ENCODE measurements at places on chromosomes 7 and 10. TPM values are rescaled to one million over a fixed set of nuclear protein-coding genes. Genes with fewer than 3 reads are reported as not detected.

- H3K27me3 ChIP-seq, result no peaks in the 10 kb centered on the region
- H3K4me3 ChIP-seq, result no peak overlapping the region
- DNase-seq, result no peak
- H3K36me3 ChIP-seq, result peaks cover 4% of the 10 kb centered on the region
Measured at GRCh38 chr7:112905950-112906349, 115.8 kb upstream of the TMEM168 start.

DNA sequence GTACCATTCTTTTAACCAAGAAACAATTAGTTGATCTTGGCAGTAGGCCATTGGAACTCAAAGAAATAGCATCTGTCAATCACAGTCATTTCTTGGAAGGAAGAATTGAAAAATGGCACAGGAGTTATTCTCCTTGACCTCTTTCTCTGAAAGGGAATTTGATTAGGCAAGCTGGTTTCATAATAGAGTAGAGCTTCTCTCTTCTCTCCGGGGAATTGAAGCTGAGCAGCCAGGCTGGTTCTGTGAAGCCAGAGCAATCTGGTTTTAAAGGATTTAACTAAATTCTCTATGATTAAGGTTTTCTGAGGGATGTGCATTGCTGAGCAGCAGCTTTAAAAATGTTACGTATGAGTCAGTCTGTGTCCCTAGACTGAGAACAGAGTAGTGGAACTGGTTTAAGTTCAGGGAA, 70.2 kb downstream of the AHCYL2 start:
- no peaks in the 10 kb centered on the region for H3K36me3 ChIP-seq
- no peak for DNase-seq
- H3K27me3 ChIP-seq, result no peaks in the 10 kb centered on the region
- no peak overlapping the region for H3K27ac ChIP-seq
- no peaks in the 10 kb centered on the region for H3K4me1 ChIP-seq

Gene JCAD
- total RNA-seq, result 28.7 TPM

Gene ACTR3C
- 25.1 TPM for total RNA-seq

DNA sequence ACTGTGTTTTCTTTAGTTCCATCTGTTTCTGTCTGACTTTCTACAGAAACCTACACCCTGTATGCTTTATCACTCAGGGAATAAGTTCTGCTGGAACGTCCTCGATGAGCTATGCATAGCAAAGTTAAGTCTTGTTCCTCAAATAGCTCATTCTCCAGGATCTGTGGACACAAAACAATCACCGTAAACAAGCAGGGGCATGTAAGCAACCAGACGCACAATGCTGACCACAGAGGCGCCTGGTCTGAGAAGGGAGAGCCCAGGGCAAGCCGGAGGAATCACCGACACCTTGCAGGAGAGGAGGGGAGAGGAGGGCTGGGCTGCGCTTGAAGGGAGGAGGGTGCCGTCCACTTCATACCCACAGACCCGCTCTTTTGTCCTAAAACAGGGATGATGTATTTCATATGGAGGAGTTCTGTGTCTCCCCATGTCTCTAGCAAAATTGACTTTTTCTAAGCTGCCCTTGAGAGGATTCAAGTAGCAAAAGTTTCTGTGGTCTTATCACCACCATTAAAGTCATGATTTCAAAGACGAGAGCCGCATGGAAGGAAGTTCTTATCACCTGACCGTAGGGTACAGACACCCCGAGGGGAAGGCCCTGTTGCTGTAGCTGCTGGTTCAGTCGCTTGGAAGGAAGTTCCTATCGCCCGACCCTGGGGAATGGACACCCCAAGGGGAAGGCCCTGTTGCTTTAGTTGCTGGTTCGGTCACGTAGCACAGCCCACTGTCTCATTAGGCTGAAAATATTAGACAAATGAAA, 14.3 kb downstream of the CALML3 start:
- H3K4me1 ChIP-seq, result peaks cover 6% of the 10 kb centered on the region
- no peak for DNase-seq
- H3K36me3 ChIP-seq, result no peaks in the 10 kb centered on the region
- H3K27ac ChIP-seq, result no peak overlapping the region
- H3K27me3 ChIP-seq, result no peaks in the 10 kb centered on the region

Gene CUZD1
- 0.76 TPM for total RNA-seq

Gene HOGA1
- 1.1 TPM for total RNA-seq

GRCh38 chr7:151071032-151071866, 9.4 kb downstream of the FASTK start:
- no peak overlapping the region for H3K27ac ChIP-seq
- no peaks in the 10 kb centered on the region for H3K4me1 ChIP-seq
- H3K4me3 ChIP-seq, result no peak overlapping the region
- H3K27me3 ChIP-seq, result no peaks in the 10 kb centered on the region
- peaks cover 100% of the 10 kb centered on the region for H3K36me3 ChIP-seq

DNA sequence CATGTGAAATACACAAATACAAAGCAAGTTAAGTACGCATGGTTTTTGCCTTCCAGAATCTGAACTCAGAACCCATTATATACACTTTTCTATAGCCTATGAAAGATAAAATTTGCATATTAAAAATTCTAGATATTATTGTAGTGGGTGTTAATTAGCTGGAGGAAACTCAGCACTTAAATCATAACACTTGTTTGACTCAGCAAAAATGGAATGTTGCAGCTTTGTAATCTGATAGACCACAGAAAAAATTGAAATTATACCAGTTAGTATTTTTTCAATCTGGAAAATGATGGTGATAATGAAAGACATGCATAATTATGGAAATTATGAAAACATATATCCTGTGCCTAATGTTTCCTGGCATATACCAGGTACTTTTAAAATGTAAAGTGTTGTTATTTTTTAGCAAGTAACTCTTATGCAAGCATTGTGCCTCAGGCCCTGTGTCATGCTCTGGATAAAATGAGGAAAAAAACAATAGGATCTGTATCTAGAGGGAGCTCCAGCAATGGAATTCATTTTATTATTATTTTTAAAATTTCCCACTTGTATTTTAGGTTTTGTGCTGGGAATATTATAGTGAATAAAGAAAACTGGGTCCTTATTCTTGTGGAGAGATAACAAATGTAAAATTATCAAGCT, 490.4 kb upstream of the SEMA3A start:
- no peak overlapping the region for H3K4me3 ChIP-seq
- H3K36me3 ChIP-seq, result no peaks in the 10 kb centered on the region
- no peaks in the 10 kb centered on the region for H3K4me1 ChIP-seq

- no peaks in the 10 kb centered on the region for H3K27me3 ChIP-seq
- no peak overlapping the region for H3K4me3 ChIP-seq
- no peak overlapping the region for H3K27ac ChIP-seq
Measured at GRCh38 chr10:11345224-11346054, 266.0 kb downstream of the USP6NL start.

GRCh38 chr10:4372601-4373000, 453.4 kb upstream of the AKR1E2 start:
- H3K36me3 ChIP-seq, result no peaks in the 10 kb centered on the region
- no peak for DNase-seq
- H3K4me3 ChIP-seq, result no peak overlapping the region
- H3K27me3 ChIP-seq, result no peaks in the 10 kb centered on the region
- H3K4me1 ChIP-seq, result no peaks in the 10 kb centered on the region

DNA sequence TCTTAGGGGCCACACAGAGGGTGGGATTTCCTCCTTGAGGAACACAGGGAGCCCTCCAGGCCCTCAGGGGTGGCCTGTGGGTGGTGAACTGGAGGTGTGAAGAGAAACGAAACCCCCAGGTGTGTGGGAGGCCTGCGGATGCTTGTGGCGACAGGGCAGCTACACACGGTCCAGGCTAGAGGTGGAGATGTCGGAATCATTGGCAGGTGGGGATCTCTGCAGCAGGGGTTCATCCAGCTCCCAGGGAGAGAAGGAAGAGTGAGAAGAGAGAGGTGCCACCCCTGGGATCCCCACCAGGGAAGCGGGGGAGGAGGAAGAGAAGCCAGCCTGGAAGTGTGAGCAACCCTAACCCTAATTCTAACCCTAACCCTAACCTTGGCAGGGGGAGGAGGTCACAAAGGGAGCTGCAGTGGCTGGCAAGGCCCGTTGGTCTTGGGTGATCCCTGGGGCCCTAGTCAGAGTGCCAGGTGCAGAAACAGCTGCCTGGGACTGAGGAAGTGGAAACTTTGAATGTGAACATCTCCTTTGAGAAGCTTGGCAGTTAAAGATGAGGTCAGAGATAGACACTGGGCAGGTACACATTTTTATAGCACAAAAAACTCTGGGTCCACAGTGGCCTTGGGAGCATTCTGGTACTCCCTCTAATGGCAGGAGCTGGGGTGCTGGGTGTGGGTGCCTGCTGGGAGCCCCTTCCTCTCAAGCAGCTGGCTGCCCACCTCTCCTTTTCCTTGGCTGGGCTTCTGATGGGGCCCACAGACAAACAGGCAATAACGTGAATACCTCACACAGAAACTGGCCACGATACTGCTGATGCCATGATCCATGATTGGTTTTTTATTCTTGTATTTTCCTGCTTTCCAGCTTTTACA, 6.8 kb upstream of the AEBP1 start:
- H3K4me1 ChIP-seq, result peaks cover 4% of the 10 kb centered on the region
- no peaks in the 10 kb centered on the region for H3K36me3 ChIP-seq
- no peak overlapping the region for H3K27ac ChIP-seq
- H3K4me3 ChIP-seq, result no peak overlapping the region
- DNase-seq, result no peak
- H3K27me3 ChIP-seq, result no peaks in the 10 kb centered on the region

Gene CCDC3
- 7.8 TPM for total RNA-seq

DNA sequence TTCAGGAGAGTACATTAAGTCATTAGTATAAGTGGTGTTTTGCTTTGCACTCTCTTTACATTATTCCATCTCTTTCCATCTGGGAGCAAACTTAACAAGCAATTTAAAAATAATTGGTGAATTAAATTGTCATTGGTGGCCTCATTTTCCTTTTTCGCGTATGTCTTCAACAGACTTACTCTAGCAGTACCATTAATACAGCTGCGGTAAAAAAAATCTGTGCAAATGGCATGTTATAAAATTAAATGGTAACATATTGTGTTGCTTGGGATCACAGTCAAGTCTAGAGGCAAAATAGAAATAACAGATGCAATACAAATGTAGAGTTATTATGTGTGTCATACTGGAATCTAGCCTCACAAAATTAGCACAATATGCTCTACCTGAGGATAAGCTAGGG, 322.4 kb downstream of the PCDH15 start:
- no peak overlapping the region for H3K27ac ChIP-seq
- no peaks in the 10 kb centered on the region for H3K36me3 ChIP-seq
- no peak for DNase-seq
- H3K4me1 ChIP-seq, result no peaks in the 10 kb centered on the region

- no peak for DNase-seq
- no peak overlapping the region for H3K4me3 ChIP-seq
- peaks cover 14% of the 10 kb centered on the region for H3K4me1 ChIP-seq
- no peaks in the 10 kb centered on the region for H3K27me3 ChIP-seq
Measured at GRCh38 chr7:30925117-30925516, 13.5 kb downstream of the AQP1 start.

DNA sequence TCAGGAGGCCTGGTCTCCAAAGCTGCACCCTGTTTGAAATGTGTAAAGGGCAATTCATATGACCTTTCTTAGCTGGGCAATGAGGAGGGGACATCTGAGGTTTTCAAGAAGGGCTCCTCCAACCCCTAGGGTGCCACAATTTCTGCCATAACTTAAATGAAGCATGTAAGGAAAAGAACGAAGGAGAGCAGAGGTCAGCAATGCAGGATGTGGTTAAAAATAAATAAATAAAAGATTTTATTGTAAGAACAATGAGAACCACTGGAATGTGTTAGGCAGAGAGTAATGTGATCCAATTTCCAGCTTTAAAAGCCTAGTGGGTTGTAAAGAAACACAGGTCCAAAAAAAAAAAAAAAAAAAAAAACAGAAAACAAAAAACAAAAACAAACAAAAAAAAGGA, 673.1 kb downstream of the TNS3 start:
- H3K4me1 ChIP-seq, result no peaks in the 10 kb centered on the region
- no peak overlapping the region for H3K4me3 ChIP-seq
- H3K27ac ChIP-seq, result no peak overlapping the region
- H3K36me3 ChIP-seq, result no peaks in the 10 kb centered on the region

- H3K27ac ChIP-seq, result no peak overlapping the region
- no peaks in the 10 kb centered on the region for H3K36me3 ChIP-seq
- peaks cover 11% of the 10 kb centered on the region for H3K27me3 ChIP-seq
- DNase-seq, result peak; percentile 5
- H3K4me3 ChIP-seq, result no peak overlapping the region
Measured at GRCh38 chr10:69646185-69647060, 16.4 kb downstream of the FAM241B start.

Gene IFIT1
- 34.8 TPM for total RNA-seq

Gene TBX20
- 0.12 TPM for total RNA-seq

Measured in left lung (tissue), 14 donors.